ENCODE measurements at places on chromosomes 6 and 20.

- no peak for DNase-seq
Measured at GRCh38 chr6:155890409-155890808, 434.8 kb upstream of the NOX3 start.

GRCh38 chr20:53128004-53128403 is 155.8 kb downstream of the TSHZ2 start:
- DNase-seq: no peak

GRCh38 chr6:31922942-31923341 is 4.6 kb upstream of the C2 start:
- peak; percentile 50 for DNase-seq

GRCh38 chr6:2035826-2036709 is 209.3 kb downstream of the GMDS start:
- no peak for DNase-seq

DNA sequence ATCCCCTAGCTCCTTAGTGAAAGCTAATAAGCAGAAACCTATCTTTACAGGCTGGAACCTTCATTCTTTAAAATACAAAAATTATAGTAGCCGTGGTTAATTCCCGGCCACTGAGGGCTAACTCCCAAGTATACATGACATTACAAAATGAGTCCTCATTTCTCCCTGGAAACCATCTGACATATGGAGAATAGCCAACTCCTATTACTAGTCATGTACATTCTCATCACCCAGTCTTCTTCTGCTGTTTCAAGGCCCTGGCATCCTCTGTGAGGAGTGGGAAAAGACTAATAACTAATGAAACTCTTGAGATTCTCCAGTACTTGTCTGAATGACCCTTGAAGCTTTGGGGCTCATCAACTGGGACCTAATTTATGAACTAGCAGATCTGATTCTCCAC is 30.2 kb downstream of the CSNK2A1 start:
- DNase-seq: no peak

DNA sequence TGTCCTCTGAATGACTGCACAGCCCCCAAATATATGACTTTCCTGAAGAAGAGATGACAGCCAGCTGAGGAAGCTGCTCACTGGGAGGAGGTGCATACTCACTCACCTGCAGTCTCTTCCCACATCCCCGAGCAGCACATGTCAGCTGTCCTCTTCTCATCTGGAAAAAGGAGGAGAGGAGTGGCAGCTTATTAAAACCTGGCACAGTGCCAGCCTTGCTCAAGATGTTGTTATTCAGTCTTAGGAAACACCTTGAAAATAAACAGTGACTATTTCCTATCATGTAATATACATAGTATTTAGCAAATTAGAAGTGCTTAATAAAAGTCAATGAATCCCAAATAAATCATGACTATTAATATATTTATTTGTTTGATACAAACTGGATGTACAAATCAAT is 232.9 kb downstream of the EPM2A start:
- DNase-seq: no peak

- DNase-seq: no peak
Measured at GRCh38 chr6:89842228-89842627, 12.5 kb downstream of the CASP8AP2 start.

DNA sequence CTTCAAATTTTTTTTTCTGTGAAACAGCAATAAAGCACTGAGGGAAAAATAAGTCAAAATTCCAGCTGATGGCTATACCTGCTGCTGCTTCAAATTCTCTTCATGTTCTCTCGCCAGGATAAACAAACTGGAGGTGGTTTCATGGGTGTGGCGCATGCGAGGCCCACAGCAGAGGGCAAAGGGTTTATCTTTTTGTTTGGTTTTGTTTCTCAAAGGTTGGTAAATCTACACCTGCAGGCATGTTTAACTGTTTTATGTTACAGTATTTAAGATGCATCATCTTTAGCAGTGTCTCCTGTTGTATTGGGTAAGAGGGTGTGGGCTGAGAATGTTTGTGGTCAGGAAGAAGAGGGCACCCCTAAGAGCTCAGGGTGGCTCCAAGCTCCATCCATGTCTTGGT is 342.2 kb downstream of the CDH26 start:
- no peak for DNase-seq

DNA sequence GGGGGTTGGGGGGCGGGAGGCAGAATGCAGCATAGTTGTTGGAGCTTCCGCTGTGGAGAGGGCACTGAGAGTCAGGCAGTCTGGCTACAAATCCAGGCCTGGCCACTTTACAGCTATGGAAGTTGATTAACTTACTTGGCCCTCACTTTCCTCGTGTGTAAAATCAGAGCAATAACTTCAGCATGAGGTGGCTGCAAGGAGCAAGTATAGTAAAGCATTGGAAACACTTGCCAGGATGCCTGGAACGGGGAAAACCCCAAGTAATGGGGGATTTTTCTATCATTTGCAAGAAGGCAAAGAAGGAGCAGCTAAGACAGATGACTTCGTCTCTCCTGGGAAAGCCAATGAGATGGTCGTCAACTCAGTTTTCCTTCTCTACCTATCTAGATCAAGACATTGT is 35.8 kb downstream of the AGPAT4 start:
- DNase-seq: no peak

DNA sequence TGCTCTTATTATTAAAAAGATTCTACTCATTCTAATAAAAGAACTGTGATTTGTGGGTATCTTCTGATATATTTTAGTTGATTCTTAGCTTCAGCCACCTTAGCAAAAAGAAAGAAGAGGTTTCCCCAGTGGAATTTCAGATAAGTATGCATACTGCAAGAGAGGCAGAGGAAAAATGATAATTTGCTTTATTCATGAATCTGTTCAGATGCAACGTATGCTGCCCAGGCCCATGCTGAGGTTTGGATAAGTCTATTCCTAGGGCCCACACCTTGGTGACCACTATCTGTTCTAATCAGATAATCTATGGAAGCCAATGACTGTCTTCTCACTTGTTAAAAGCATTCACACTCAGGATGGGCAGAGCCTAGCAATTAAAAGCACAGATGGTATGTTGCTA is 194.0 kb downstream of the HIVEP2 start:
- no peak for DNase-seq

DNA sequence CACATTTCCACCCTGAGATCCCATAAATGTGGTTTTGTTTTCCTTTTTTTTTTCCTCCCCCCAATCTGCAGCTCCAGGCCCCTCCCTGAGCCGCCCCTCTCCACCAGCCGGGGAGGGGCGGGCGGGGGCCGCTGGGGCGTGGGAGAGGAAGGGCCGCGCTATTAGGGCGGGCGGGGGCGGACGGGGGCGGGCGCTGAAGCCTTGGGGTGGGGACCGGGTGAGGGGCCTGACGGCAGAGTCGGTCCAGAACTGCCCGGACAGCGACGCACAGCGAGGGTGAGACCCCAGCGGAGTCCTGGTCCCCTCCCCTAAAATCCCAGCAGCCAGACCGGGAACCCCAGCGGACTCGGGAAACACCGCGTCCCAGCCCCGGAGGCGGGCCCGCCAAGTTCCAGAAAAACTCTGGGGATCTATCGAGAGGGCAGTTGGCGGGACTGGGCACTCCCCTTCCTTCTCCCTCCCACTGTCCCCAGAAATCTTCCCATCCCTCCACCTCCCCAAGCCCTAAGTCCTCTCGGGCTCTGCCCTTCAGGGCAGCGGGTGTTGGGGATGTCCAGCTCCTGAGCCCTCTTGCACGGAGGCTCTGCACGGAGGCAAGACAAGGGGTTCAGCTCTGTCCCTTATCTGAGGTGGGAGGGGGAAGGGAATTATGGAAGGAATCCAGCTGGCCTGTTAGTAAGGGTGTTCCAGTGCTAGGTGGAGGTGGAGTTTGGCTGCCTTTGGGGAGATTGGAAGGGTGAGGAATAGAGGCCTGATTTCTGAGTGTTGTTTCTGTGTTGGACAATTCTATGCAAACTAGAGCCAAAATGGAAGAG is at the start of gene PRICKLE4:
PRICKLE4 (plus strand) TSS at position 232 of the 815 bp plus-strand sequence. CDS start 2,692 bp downstream, outside the sequence.
- no peak for DNase-seq

GRCh38 chr6:138605958-138606357 is 106.7 kb upstream of the NHSL1 start:
- DNase-seq: no peak

- no peak for DNase-seq
Measured at GRCh38 chr6:169162249-169162648, 91.4 kb downstream of the THBS2 start.

DNA sequence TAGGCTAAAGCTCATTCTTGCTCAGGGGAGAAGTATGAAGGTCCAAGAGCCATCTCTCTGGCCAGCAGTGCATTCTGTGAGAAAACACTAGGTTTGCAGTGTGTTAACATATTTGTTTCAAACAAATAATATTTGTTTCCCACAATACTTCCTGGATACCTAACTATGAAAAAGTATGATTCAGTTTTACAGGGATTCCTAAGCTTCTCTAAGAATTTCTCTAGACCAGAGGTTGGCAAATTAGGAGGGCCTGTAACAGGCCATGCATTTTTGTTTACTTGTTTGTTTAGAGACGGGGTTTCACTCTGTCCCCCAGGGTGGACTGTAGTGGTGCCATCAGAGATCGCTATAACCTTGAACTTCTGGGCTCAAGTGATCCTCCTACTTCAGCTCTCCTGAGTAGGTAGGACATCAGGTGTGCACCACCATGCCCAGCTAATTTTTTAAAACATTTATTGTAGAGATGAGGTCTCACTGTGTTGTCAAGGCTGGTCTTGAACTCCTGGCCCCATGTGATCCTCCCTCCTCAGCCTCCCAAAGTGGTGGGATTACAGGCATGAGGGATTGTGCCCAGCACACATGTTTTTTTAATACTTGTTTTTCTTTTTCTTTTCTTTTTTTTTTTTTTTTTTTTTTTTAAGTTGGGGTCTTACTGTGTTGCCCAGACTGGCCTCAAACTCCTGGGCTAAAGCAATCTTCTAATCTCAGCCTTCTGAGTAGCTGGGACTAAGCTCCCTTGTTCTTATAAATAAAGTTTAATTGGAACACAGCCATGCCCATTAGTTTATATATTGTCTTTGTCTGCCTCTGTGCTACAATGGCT is 71.7 kb downstream of the ADGRG6 start:
- DNase-seq: no peak

- DNase-seq: no peak
Measured at GRCh38 chr6:15090145-15090579, 155.7 kb upstream of the JARID2 start.

GRCh38 chr6:32158052-32158451 is 4.1 kb downstream of the PPT2 start:
- DNase-seq: no peak

- no peak for DNase-seq
Measured at GRCh38 chr6:166784691-166785090, 157.6 kb upstream of the RPS6KA2 start.

- peak; percentile 76 for DNase-seq
Measured at GRCh38 chr6:37210313-37210968, 40.5 kb downstream of the PIM1 start.

DNA sequence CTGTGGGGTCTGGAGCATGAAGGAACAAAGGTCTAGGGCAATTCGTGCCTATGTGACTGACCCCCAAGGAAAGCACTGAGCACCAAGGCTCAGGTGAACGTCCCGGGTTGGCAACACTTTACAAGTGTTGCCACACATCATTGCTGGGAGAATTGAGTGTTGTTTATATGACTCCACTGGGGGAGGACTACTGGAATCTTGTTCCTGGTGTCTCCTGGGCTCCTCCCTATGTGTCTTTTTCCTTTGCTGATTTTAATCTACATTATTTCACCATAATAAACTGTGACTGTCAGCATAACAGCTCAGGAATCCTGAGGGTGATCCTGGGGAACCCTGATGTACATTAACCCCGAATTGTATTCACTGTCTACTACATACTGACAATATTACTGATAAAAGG is 207.7 kb upstream of the BMP2 start:
- DNase-seq: no peak

DNA sequence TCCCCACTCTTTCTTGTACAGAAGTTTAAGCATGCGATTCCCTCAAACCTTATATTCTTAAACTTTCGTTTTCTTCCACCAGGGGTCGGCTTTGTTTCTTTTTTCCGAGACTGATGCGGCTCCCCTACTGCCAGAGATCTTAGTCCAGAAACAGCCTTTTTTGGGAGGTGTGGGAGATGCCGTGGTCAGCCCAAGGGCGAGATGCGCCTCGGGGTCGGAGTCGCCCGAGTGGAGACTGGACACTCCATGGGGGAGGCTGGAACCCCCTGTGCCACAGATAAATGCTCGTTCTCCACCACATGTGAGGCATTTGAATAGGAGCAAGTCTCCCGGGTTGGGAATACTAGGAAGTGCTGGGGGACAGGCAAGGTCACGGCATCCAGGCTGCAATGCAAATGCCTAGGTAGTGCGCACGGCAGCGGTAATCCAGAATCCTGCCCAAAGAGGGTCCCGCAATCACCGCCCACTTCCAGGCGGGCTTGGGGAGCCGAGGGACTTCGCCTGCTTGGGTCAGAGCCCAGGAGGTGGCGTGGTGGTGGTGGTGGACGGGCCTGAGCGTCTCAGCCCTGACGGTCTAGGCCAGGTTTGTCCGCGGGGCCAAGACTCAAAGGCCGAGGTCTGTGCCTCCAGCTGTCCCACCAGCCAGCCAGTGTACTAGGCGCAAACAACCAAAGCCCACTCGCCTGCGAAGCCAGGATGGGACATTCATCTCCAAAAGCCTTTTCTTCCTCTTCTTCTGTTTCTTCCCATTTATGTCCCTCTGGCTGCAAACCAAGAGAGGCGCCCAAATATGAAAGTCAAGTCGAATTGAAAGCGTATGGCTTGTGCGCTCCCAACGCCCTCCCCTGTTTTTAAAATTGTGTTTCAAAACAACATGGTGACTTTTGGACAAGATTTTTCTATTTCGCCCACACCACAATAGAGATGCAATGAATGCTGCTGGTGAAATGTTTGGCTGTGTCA is 39.3 kb upstream of the OSTM1 start:
- DNase-seq: peak; percentile 53

DNA sequence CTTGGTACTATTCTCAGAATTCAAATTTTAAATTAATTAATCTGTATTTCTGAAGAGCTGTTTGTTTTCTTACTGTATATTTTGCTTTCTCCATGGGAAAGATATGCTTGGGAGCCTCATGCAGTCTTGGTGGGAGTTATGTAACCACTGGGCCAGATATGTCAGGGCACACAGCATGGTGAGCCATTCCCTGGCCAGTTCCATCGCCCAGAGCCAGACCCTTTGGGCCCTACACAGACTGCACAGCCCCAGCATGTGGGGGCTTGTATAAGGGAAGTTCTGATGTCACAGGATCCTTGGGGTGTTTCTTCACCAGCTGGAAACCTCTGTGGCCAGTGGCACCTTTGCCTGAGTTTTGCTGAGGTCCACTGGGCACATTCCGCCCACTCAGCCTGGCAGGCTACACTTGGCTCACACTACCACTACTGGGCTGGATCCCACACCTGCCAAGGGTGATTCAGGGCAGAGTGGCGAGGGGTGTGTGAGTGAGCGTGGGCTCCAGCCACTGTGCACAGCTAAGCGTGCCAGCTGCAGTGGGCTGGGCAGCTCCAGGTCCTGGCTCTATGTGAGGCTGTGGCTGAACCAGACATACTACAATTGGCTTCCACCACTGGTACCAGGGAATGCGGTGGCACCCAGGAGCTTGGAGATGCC is 293.5 kb downstream of the ARHGAP18 start:
- no peak for DNase-seq

DNA sequence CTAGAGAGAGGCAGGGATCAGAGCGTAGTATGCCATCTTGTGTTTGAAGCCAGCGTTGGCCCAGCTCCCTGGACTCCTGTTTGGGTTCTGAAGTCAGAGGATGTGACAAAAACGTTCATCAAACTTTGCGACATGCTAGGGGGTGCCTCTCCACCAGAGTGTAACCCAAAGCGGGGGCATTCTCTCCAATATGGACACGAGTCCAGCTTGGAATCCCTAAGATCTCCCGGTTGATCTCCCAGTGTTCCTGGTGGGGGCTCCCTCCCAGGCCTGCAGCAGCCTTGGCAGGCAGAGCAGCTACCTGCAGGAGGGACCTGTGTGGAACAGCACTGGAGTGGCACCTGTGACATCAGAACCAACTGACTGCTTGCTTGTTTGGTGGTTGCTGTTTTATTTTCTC is 218.8 kb upstream of the ECI2 start:
- DNase-seq: no peak

GRCh38 chr20:23205611-23206041 is 119.5 kb upstream of the CD93 start:
- no peak for DNase-seq

Measured in common myeloid progenitor, CD34-positive (primary cell).